ENCODE measurements at places on chromosomes 2 and 18. TPM values are rescaled to one million over a fixed set of nuclear protein-coding genes. Genes with fewer than 3 reads are reported as not detected.

Gene IL1R2
- total RNA-seq, result 0.93 TPM

Gene DNAH7
- total RNA-seq, result 1.4 TPM

Gene CFAP53
- 0.13 TPM for total RNA-seq

Gene ACKR3
- 29.6 TPM for total RNA-seq

Gene CFLAR
- total RNA-seq, result 82.1 TPM

Gene UGT1A10
- not detected for total RNA-seq

Gene DYNAP
- not detected for total RNA-seq

Gene TBR1
- 0.09 TPM for total RNA-seq

Gene KYNU
- total RNA-seq, result 270 TPM

Gene MORN2
- total RNA-seq, result 49.6 TPM

Gene POMC
- not detected for total RNA-seq

Gene EGR4
- total RNA-seq, result 0.34 TPM

Gene SOWAHC
- 17.6 TPM for total RNA-seq

Gene TDRD15
- not detected for total RNA-seq

Gene DQX1
- total RNA-seq, result 0.06 TPM

Gene NDC80
- total RNA-seq, result 14.2 TPM

Gene SULT1C2
- 0.83 TPM for total RNA-seq

Gene ANKRD36
- total RNA-seq, result 6.0 TPM

Gene TLX2
- 0.30 TPM for total RNA-seq

Gene SERPINB5
- 0.07 TPM for total RNA-seq

Gene PDE11A
- 0.61 TPM for total RNA-seq

Gene PDK1
- total RNA-seq, result 3.0 TPM

Gene FSHR
- total RNA-seq, result 0.07 TPM

Gene MYL1
- not detected for total RNA-seq

Gene CYTIP
- not detected for total RNA-seq

Gene DAW1
- total RNA-seq, result 2.3 TPM

Gene STAT4
- total RNA-seq, result 3.4 TPM

Gene PTPRN
- 1.2 TPM for total RNA-seq

Gene TRIM54
- 0.68 TPM for total RNA-seq

Gene CD226
- total RNA-seq, result not detected

Gene HAAO
- total RNA-seq, result not detected

Gene SP5
- not detected for total RNA-seq

Gene VIL1
- total RNA-seq, result 0.25 TPM

Gene LHCGR
- total RNA-seq, result not detected

Gene GPR55
- not detected for total RNA-seq

Gene RNF125
- 0.23 TPM for total RNA-seq

Gene SERPINB13
- not detected for total RNA-seq

Gene XPO1
- total RNA-seq, result 57.5 TPM

Gene REEP1
- total RNA-seq, result 0.62 TPM

Gene GPR35
- 0.98 TPM for total RNA-seq

Gene MREG
- 5.7 TPM for total RNA-seq

Gene COA5
- 22.9 TPM for total RNA-seq

All from A549 treated with RU486 at 1 μM for 4 hours (cell line).